Nucleus accumbens (tissue), 56 donors: ENCODE measurements at places on chromosomes 3 and 15.
A peak's percentile ranks its signal among the peaks of the same experiment; 100 is the strongest.

GRCh38 chr15:60964527-60964926, 264.6 kb downstream of the RORA start:
- peak; percentile 48 for DNase-seq

DNA sequence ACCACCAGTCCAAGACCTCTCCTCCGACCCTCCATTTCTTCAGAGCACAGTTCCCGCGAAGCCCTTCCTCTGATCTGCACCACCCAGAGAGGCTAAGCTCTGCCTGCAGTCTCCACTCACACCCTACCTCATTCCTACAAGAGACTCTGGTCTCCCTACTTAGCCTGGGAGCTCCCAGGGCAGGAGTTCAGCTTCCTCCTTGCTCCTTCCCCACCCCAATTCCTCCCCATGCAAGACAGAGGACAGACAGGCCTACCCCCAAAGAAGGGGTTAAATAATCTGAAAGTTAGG, 12.6 kb upstream of the VIPR1 start:
- DNase-seq: no peak

DNA sequence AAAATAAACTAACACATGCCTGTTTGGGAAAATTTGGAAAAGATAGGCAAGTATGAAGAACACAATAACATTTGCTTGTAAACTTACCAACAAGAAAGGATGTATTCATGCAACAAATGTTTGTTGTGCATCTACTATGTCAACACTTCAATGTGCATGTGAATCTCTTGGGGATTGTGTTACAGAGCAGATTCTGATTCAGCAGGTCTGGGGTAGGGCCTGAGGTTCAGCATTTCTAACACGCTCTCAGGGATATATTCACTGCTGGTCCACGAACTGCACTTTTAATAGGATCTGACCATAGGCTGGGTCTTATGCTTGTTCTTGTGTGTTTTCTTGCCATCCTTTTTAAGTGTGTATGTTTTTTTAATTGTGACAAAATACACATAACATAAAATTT, 11.8 kb downstream of the GPD1L start:
- DNase-seq: no peak

GRCh38 chr3:10653866-10654611, 148.7 kb upstream of the ATP2B2 start:
- DNase-seq: no peak

DNA sequence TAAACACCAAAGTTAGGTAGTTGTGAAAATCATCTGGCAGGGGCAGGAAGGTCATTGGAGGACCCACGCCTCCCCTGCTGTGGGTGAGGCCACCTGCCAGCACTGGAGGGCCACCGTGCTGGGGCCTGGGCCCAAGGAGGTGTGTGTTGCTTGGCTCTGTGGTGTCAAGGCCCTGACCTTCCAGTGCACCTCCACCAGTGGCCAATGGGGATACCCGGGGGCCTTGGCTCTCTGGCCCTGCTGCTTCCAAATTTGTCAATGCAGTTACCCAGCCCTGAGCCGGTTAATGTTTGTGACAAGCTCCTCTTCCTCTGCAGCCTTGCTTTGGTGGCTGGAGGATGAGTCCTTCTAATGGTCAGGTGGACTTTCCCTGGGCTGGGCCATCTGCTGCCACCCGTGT, 150.2 kb downstream of the KLF13 start:
- no peak for DNase-seq

GRCh38 chr3:147381596-147381995, 24.7 kb downstream of the ZIC4 start:
- no peak for DNase-seq

GRCh38 chr3:54307566-54308180, 185.3 kb downstream of the CACNA2D3 start:
- no peak for DNase-seq

GRCh38 chr3:181791056-181791955, 79.6 kb downstream of the SOX2 start:
- DNase-seq: no peak

GRCh38 chr3:52046186-52046901, 10.0 kb downstream of the DUSP7 start:
- peak; percentile 64 for DNase-seq

DNA sequence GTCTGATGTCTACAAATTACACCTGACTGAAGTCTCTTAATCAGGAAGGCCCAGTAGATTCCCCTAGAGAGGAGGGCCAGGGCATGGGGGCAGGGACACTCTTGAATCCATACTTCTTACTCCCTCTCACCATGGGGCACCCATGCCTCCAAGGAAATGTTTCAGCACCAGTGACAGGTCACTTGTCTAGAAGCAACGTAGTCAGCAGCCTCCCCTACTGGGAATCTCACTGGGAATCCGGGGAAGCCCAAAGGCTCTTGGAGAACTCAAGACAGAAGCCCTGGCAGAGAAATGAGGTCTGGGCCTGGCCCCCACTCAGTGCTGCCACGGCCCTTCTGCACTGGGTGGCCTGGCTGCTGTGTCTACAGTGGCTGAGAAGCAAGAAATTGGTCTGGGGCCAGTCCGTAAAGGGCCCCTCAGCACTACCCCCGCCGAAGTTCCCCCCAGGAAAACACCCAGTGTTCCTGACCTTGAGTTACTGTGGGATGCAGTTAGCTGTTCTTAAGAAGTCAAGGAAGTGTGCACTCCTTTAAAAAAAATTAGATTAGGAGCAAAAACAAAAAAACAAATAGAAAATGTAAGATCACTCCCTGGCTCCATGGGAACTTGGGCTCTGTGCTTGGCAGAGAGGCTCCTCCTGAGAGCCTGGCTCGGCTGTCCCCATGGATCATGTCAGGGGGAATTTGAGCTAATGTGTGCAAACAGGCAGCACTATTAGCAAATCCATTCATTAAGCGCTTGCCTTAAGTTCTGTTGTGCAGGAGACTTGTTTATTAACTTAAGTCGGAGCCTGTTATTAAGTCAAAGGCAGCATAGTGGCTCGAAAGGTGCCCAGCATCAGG, 5.4 kb upstream of the LINGO1 start:
- DNase-seq: no peak

- no peak for DNase-seq
Measured at GRCh38 chr3:122974764-122975162, 52.8 kb downstream of the SEMA5B start.

GRCh38 chr3:116417151-116417550, 28.1 kb downstream of the LSAMP start:
- DNase-seq: no peak

- no peak for DNase-seq
Measured at GRCh38 chr15:41795996-41796856, 21.9 kb downstream of the MAPKBP1 start.

- no peak for DNase-seq
Measured at GRCh38 chr3:136142592-136142991, 53.5 kb downstream of the MSL2 start.

- no peak for DNase-seq
Measured at GRCh38 chr15:80866936-80867335, 87.8 kb downstream of the CEMIP start.

- DNase-seq: no peak
Measured at GRCh38 chr3:2896308-2896939, 213.8 kb downstream of the IL5RA start.

- DNase-seq: no peak
Measured at GRCh38 chr3:4052706-4053105, 250.5 kb upstream of the SETMAR start.

- no peak for DNase-seq
Measured at GRCh38 chr3:142021127-142021526, 128.2 kb downstream of the TFDP2 start.

DNA sequence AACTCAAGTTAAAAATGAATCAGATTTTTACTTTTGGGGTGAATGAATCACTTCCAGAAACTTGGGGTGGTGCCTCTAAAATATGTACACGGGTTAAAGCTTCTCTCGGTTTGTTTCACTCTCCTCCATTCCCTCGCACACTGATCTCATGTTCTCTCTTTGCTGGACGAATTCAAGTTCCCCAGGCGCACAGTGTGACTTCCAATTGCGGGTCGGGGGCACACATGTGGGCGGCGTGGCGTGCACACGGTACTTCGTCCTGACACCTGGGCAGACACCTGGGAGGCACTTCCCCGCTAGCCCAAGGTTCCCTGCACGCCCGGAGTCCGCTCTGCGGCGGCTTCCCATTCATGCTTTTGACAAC, 692 bp downstream of the SCAANT1 start:
- no peak for DNase-seq

DNA sequence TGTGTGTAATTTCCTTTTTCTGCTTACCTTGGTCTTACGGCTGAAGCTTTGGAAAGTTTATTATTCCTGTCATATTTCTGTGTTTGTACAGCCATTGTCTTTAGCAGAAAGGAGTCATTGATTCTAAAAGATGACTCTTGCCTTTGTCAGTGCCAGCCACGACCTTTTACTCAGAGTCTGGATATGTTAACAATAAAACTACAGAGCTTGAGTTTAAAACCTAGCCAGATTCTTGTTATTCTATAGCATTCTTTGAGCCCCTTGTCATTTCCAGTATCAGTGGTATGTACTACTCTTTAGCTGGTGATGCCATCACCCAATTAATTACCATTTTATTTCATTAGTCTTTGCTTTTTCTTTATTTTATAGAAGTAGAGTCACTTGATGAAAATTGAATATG, 142.4 kb downstream of the TCF12 start:
- DNase-seq: no peak

DNA sequence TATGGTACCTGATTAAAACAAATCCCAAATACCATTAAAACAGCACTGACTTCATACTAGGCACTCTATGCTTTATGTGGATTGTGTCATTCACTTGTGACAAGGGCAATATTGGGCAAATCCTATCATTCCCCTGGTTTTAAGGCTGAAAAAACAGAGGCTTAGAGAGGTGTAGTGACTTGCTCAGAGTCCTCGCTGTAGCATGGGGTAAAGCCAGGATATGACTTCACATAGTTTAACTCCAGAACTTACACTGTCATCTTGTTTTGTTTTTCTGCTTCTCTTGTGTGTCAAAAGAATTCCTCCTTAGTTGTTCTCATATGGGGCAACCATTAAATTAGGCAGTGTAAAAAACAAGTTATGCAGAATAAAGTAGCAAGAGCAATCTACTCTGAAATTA, 40.3 kb upstream of the ICE2 start:
- DNase-seq: no peak

DNA sequence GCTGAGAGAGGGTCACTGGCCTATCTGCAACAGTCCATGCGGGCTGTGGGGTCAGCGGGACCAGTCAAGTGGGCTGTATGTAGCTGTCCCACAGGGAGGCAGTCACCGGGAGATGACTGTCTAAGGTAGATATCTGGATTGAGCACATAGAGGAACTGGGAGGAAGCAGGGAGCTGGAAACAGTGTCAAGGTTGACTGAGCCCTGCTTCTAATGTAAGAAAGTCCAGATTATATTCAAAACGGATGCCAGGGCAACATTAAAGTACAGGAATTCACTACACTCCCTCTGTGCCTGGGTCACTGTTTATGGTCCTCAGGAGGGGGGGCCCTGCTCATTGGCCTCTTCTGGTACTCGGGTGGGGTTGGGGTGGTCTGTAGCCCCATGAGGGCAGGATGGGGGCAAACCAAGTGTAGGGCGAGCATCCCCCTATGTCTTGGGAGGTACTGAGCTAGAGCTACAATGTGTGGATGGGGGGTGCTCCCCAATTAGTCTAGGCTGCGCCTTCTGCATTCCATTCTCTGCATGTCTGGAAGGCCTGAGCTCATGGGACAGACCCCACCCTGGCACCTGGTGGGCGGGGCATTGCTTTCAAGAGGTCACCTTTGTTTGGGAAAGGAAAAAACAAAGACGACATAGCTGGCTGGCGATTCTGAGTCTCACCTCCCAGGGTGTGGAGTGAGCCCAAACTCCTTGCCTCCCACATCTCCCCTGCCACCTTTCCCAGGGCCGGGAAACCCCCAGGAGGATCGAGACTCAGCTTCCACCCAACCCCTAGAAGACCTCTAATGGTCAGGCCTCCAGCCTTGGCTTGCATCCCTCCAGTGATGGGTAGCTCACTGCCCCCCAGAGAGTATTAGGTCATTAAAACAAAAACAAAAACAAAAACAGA, 45.1 kb upstream of the C15orf39 start:
- no peak for DNase-seq

GRCh38 chr15:25173241-25174028, 218.6 kb downstream of the SNRPN start:
- no peak for DNase-seq

- no peak for DNase-seq
Measured at GRCh38 chr3:42095540-42095939, 4.4 kb downstream of the TRAK1 start.

DNA sequence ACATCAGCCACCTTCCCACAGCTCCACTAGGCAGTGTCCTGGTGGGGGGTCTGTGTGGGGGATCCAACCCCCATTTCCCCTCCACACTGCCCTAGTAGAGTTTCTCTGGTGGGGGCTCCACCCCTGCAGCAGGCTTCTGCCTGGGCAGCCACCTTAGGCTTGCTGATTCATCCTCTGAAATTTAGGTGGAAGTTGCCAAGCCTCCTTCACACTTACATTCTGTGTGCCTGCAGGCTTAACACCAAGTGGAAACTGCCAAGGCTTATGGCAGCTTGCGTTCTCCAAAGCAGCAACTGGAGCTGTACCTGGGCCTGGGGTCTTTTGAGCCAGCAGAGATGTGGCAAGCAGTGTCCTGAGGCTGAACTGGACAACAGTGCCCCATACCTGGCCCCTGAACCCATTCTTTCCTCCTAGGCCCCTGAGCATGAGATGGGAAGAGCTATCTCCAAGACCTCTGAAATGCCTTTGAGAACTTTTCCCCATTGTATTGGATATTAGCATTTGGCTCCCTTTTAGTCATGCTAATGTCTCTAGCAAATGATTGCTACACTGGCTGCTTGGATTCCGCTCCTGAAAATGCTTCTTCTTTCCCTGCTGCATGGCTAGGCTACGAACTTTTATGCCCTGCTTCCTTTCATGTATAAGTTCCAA, 32.5 kb downstream of the CPN2 start:
- no peak for DNase-seq

GRCh38 chr15:55151631-55152030, 45.1 kb downstream of the RSL24D1 start:
- no peak for DNase-seq

DNA sequence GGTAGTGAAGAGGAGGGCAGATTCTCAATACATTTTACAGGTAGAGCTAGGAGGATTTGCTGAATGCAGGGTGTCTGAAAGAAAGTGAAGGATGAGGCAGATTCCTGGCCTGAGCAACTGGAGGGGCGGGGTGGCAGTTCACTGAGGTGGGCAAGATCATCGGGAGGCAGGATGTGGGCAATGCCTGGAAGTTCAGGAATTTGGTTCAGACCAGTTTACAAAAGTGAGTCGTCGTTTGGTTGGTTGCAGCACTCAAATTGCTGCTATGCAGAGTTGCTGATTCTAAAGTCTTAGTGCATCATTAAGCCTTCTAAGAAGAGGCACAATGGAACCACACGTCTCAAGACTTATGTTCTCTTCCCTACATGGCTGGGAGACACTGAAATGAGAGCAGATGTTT, 134.0 kb downstream of the MFSD1 start:
- no peak for DNase-seq

DNA sequence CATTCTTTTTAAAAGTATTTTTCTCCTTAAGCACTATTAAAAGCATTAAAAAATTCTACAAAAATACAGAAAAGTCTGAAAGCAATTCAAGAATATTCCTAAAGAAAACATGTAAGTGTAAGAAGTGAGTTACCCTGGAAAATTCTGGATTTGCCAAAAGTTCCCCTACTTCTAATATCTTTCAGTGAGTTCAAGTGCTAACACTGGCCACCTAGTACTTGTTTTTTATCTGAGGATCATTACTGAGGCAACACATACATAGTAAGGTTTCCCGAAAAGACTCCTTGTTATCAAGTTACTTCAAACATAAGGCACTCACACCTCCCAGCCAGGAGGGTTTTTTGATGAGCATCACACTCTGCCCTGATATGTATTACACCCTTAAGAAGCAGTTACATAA, 158.4 kb downstream of the TIGIT start:
- no peak for DNase-seq
